ENCODE measurements at places on chromosomes 12 and 14. TPM values are rescaled to one million over a fixed set of nuclear protein-coding genes. Genes with fewer than 3 reads are reported as not detected.

Gene WDR89
- 7.3 TPM for total RNA-seq

Gene MED6
- total RNA-seq, result 29.8 TPM

Gene TPH2
- not detected for total RNA-seq

Gene SLC22A17
- 36.6 TPM for total RNA-seq

Gene ACRBP
- total RNA-seq, result 5.9 TPM

Gene LBHD2
- not detected for total RNA-seq

Gene NFYB
- total RNA-seq, result 15.2 TPM

Gene RNASE3
- total RNA-seq, result not detected

Gene MAP1LC3B2
- total RNA-seq, result not detected

Gene MMP19
- 23.4 TPM for total RNA-seq

Gene MYH6
- total RNA-seq, result 0.26 TPM

Gene SMCO2
- not detected for total RNA-seq

Gene TMTC1
- total RNA-seq, result 15.6 TPM

Gene ALX1
- total RNA-seq, result not detected

Gene ZNF740
- 10.1 TPM for total RNA-seq

Gene TRIM9
- 0.78 TPM for total RNA-seq

Gene EGLN3
- 2.0 TPM for total RNA-seq

Gene SLC39A5
- total RNA-seq, result 333 TPM

Gene TTC6
- total RNA-seq, result not detected

Gene KRT78
- not detected for total RNA-seq

Gene MEG3
- total RNA-seq, result 537 TPM

Gene EXOC3L4
- total RNA-seq, result 0.66 TPM

Gene BEST3
- total RNA-seq, result 1.3 TPM

Gene SPTB
- total RNA-seq, result 3.4 TPM

Gene SMIM41
- total RNA-seq, result 0.66 TPM

Gene NABP2
- total RNA-seq, result 16.3 TPM

Gene RPGRIP1
- total RNA-seq, result not detected

Gene CPNE6
- total RNA-seq, result not detected

Gene NEUROD4
- not detected for total RNA-seq

Gene CLEC4D
- total RNA-seq, result not detected

Gene ADGRD1
- total RNA-seq, result 4.9 TPM

All from body of pancreas (tissue), 4 donors.